Omental fat pad (tissue), 4 donors: ENCODE measurements at places on chromosomes 4 and X.

- no peak for DNase-seq
Measured at GRCh38 chr4:189769131-189769530, 171.5 kb upstream of the FRG1 start.

DNA sequence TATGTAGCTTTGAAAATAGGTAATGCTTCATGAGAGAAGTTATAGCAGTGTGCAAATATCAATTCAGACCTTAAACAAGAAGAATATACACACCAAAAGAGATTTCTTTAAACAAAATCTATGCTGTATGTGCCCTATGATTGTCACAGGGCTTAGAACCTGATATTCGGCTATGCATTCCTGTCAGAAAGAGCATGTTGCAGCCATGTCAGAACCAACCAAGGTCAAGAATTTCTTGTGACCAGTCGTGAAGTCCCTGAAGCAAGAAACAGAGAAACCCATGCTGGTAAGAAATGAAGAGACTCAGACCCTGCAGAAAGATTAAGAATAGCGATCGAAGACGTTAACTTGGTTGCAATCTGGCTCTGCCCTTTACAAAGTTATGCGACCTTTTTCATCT is 210.3 kb upstream of the SPIN4 start:
- DNase-seq = no peak

- no peak for DNase-seq
Measured at GRCh38 chr4:61440321-61440720, 240.2 kb downstream of the ADGRL3 start.

DNA sequence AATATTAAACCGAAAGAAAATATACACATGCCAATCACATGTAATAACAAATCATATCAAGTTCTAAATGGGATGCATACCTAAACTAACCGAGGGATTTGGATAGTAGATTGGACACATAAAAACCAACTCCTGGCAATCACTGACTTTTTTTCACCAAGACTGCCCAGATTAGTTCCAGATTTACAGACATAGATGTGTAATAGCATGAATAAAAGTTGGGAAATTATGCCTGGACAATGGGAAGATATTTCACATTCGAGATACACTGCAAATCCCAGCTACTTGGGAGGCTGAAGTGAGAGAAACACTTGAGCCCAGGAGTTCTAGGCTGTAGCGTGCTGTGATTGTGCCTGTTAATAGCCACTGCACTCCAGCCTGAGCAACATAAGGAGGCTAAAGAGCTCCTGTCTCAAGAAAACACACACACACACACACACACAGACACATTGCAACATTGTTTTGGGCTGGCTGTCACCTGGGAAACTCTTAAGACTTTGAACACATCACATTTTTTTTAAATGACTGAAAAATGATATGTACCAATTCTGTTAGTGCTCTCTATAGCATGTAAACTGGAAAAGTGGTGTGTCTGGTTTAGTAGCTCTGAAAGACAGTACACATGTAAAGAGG is 5.7 kb downstream of the RAB40A start:
- no peak for DNase-seq

DNA sequence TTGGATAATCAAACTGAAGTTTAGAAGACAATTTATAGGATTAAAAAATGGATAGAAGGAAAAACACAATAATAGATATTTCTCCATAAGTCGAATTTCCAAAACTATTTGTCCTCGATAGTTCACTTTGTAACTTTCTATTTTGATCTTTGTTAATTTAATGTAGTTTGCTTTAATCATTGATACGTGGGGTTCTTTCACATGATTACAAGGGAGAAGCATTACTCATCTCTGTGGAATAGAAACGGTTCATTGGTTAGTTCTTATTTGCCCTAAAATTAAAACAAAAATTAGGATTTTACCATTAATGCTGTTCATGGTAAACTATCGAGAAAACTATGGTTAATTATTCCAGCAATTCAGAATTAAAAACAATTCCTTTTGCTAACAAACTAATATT is 2.1 kb downstream of the TET2 start:
- DNase-seq = no peak

DNA sequence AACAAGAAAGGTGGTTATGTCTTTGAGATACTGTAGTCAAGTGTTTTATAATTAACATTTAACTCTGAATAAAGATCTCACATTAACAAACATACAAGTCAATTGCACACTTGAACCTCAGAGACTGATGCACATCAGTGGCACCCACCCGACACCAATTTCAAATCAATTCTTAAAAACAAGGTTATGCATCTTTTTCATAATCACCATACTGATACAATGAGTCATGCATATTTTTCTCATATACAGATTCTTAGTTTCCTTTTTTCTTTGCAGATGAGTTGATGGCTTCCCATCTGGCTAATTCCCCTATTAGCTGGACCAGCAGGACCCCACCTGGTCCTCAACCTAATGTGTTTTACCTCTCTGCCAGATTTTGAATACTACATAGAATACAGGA is 136.2 kb upstream of the RPL34 start:
- no peak for DNase-seq

DNA sequence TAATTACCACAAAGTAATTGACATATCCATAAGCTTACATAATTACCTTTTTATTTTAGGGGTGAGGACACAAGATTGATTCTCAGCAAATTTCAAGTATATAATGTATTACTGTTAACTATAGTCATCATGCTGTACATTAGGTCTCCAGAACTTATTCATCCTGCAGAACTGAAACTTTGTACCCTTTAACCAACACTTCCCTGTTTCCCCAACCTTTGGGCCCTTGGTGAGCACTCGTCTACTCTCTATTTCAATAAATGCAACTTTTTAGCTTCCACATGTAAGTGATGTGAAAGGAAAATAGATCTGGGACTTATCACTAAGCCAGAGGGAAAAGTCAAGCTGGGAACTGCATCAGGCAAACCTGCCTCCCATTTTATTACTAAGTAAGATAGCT is 33.6 kb upstream of the CCNG2 start:
- DNase-seq = no peak

DNA sequence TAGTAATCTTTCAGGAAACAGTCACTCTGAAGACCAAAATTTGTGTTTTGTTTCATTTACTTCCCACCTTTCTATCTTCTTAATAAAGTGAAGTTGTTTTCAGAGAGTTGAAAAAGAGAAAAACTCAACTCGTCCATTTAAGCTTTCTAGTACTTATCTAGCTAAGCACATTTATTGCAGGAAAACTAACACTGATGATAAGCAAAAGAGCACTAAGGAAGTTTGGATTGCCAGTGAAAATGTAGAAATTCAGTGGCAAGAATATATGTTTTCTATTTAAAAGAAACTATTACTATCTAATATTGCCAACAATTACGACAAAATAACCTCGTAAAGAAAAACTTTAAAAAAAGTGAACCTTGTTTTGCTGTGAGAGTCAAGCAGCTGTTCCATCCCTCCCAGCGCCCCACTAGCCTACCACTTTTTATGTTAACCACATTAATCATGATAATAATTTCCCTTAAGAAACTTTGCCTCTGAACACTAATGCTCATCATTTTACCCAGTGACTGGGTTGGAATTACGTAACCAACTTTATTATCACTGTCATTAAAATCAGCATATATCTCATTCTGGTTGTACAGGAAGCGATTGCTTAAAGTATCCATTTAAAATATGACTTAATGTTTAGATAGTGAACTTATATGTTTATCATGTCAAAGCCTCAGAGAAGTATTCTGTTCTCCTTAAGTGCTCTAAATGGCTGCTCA is 24.8 kb downstream of the SPRY1 start:
- no peak for DNase-seq

DNA sequence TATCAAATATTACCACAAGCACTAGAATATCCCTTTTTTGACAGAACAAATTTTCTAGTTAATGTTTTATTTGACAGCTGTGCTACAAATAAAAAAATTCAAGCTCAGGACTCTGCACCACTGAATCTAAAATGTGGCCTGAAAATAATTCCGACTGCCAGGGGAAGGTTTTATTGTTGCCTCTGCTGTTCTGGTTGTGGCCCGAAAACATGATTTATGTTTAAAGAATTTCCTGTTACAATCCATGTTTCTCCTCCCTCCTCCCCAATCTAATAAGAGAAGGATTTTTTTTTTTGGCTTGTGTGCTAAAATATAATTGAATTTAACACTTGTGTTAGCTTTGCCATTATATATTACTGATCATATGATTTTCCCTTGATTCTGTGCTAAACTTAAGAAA is 227.8 kb downstream of the DCLK2 start:
- no peak for DNase-seq

GRCh38 chr4:82918091-82918490 is 17.6 kb downstream of the THAP9 start:
- no peak for DNase-seq
